WTC11 (cell line): ENCODE measurements at places on chromosomes 3 and 15. TPM values are rescaled to one million over a fixed set of nuclear protein-coding genes. Genes with fewer than 3 reads are reported as not detected.

SLC24A5 gene
- not detected in 3 replicates for total RNA-seq

GRCh38 chr3:154775821-154776548, 304.1 kb upstream of the MME start:
- DNase-seq: no peak

DNA sequence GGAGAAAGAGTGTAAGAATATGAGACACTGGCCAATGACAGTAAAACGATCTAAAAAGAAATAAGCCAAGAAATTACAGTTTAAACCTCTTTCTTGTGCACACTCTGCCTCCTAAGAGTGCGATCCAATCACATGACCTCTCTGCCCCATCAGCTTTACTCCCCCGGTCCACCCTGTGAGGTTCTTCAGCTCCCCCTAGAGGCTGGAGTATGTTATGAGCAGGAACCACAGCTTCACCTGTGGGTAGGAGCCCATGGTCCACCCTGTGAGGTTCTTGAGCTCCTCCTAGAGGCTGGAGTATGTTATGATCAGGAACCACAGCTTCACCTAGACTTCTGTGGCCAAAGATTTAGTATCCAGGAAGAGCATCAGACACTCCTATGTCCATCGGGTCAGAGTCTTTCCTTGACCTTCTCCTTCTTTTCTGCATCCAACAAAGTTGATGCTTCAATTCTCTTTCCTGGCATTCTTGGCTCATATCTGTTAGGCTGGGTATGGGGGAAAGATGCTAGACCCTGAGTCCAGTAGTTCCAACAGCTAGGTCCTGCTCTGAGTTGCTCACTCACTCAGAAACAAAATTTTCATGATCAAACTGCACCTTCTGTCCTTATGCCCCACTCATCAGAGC, 164.0 kb downstream of the MINAR1 start:
- peak; percentile 72 for DNase-seq

GRCh38 chr3:70990185-70990584, 593.3 kb downstream of the FOXP1 start:
- DNase-seq: no peak

DCP1A gene
- total RNA-seq: 16.4 to 19.1 TPM (median 17.4 TPM) in 3 replicates
